ENCODE measurements at places on chromosomes 4 and X.

DNA sequence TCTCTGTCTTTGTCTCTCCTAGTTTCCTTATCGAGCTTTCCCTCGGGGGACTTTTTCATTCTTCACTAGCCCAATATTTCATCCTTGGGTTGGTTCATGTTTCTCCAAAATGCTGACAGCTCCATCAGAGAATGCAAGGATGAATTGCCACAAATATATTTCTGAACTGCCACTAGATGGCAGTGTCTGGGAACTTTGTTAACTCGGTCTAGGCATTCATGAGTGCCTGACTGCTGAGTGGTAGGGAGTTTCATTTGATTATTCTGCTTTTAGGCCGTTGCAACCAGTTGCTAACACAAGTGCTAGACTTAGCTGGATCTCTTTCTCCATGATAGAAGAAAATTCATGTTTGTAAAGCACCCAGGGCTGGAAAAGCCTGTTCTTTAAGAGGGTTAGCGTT, 73.5 kb upstream of the RAP2C start:
- peak; percentile 79 for DNase-seq

GRCh38 chr4:174657472-174657871, 135.2 kb upstream of the HPGD start:
- DNase-seq = no peak

GRCh38 chrX:23981711-23982110, 45.3 kb downstream of the KLHL15 start:
- DNase-seq = no peak

- no peak for DNase-seq
Observed at GRCh38 chrX:26138274-26138673, at the start of gene MAGEB18. TSS of gene MAGEB18 (plus strand) at chrX:26138343. CDS start at chrX:26138986, 643 bp downstream.

- DNase-seq = no peak
Observed at GRCh38 chrX:56793521-56794320, 64.7 kb downstream of the NBDY start.

DNA sequence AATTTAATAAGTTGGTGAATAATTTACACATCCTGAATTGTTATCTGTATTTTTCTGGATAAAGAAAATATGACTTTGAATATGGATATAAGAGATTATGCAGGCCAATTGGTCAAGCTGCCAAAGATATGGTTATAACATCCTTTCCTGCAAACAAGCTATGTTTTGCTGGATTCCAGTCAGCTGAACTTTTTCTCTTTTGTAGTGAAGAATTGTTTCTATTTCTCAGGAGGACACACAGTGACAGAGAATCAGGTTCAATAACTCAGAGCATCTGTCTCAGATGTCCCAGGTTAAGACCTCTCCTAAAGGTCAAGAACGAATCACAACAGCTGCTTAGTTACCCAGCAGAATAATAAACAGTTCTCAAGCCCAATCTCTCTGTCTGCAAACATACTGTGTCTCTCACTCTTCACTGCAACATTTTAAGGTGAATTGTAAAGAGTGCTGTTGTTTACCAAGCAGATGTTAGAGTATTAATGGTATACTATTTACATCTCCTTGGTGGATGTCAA, 189.5 kb upstream of the ANKRD50 start:
- no peak for DNase-seq

GRCh38 chr4:47462799-47463234, 685 bp downstream of the COMMD8 start:
- no peak for DNase-seq

DNA sequence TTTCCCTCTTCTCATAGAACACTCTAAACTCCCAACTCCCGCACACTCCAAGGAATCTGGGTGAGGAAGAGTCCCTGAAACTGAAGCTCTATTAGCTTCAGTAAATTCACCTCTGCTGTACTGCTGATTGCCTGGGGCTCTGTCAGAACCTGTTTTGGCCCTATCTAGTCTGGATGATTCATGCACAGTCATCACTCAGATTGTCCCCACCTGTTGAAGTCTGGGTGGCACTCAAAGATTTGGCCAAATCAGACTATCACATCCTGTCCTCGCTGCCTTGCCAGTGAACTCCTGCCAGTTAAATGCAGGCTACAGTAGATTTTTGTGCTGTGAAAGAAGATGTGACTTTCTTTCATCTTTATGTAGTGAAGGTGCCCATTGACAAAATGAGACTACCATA, 63.5 kb upstream of the EMCN start:
- peak; percentile 76 for DNase-seq

- DNase-seq = no peak
Observed at GRCh38 chr4:126799971-126800574, 832.7 kb upstream of the INTU start.

GRCh38 chr4:15153662-15154061, 151.4 kb downstream of the CPEB2 start:
- DNase-seq = no peak

GRCh38 chr4:81465406-81466340, 6.0 kb downstream of the RASGEF1B start:
- no peak for DNase-seq

DNA sequence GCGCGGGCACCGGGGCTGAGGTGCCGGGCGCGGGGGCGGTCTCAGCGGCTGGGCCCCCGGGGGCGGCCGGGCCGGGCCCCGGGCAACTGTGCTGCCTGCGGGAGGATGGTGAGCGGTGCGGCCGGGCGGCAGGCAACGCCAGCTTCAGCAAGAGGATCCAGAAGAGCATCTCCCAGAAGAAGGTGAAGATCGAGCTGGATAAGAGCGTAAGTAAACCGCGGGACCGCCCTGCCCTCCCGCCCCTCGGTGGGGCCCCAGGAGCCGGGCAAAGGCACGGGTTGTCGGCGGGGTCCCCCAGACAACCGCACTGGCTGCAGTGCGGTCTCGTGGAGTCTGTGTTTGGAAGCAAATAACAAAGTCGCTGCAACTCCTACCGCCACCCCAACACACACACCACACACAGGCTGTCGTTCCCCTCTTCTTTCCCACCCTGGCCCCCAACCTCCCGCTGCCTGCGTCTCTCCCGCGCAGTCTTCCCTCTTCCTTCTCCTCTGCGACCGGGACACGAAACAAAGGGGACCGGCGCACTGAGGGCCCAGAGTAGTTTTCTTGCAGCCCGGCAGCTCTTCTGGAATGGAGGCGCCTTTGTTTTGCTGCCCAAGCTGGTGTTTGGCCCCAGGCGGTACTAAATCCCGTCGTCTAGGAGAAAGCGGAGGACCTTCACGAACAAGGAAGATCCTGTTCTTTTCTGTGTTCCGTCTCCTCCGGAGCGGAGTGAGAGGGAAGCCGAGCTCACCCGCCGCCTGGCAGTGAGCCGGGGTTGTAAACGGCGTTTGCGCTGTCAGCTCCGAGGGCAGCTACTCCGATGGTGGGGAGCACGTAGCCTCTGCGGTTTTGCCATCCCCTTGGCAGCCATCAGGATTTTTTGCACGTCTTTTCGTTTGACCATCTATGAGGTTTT, 788 bp downstream of the SAP30 start:
- DNase-seq = peak; percentile 28

- no peak for DNase-seq
Observed at GRCh38 chrX:150094375-150094774, 156.1 kb upstream of the EOLA2 start.

DNA sequence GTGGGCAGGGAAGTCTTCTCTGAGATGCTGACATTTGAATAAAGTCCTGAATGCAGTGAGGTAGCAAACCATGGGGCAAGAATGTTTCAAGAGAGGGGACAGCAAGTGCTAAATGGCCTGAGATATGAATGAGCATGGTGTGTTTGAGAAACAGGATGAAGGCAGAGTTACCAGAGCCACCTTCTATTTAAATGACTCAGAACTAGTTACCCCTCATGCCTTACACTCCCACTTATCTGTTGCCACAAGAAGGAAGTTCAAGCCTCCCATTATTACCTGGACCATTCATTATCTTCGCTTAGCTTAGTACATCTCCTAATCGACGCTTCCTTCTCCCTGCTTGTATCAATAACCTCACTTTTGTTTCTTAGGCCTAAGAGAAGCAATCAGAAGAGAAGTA, 67.7 kb upstream of the STARD8 start:
- DNase-seq = no peak

GRCh38 chr4:80495865-80496264, 160.3 kb downstream of the CFAP299 start:
- no peak for DNase-seq

- no peak for DNase-seq
Observed at GRCh38 chr4:13548059-13548983, 4.0 kb upstream of the NKX3-2 start.

DNA sequence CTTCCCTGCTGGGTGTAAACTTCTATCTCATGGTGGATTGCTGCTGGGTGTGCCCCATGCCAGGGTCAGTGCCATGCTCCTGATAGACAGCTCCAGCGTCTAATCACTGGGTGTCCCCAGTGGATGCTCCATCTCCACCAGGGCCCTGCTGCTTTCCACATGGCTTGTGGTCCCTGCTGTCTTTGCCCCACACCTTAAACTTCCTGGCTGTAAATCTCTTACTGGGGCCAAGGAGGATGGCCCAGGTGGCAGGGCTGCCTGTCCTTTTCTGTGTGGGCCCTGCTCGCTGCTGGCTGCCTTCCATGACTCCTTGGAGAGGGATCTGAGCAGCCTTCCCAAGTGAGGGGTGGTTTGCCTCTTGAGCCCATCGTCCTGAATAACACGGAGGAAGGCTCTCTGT, 51.8 kb downstream of the RGS12 start:
- DNase-seq = no peak

GRCh38 chrX:131068945-131069719, 11.0 kb downstream of the ARHGAP36 start:
- DNase-seq = peak; percentile 21

- no peak for DNase-seq
Observed at GRCh38 chr4:108838451-108838850, 75.6 kb upstream of the ETNPPL start.

GRCh38 chr4:8311101-8312068, 41.8 kb downstream of the HTRA3 start:
- DNase-seq = no peak

- DNase-seq = no peak
Observed at GRCh38 chrX:40340116-40340515, 240.7 kb upstream of the ATP6AP2 start.

DNA sequence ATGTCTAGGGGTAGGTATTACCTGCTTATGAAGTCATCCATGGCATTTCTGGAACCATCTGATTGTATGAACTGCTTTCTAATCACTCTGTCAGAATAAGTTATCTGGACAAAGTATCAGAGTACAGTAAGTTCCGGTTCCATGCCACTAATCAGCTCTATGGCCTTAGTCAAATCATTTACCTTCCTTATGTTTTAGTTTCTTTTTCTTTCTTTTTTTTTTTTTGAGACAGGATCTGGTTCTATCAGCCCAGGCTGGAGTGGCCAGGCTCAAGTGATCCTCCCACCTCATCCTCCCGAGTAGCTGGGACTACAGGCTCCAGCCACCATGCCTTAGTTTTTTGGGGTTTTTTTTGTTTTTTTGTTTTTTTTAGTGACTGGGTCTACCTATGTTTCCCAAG, 11.5 kb downstream of the XIAP start:
- DNase-seq = no peak

- no peak for DNase-seq
Observed at GRCh38 chr4:151620066-151620465, 140.7 kb downstream of the GATB start.

DNA sequence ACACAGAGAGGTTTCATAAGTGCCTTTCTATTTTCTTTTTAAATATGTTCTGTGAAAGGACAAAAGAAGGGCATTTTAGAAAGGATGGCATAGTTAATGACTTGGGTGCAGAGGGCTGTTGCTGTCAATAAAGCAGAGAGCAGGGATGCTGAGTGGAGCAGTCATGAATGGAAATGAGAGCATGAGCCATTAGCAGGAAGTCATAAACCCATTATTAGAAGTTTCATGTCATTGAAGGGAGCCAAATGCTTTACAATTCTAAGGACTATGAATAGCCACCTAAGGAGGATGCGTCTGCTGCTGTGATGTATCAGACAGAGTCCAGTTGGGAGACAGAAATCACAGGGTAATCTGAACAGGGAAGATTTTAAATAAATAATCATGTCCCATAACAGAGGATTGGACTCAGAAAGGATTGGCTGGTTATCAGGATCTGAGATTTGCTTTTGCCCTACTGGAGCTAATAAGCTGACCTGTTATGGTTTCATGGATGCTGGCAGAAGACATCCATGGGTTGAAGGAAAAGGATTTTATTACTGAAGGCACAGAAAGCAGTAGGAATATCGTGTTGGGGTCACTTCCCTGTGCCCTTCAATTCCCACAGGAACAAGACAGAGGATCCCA, 47.5 kb upstream of the WDR19 start:
- DNase-seq = no peak

- DNase-seq = no peak
Observed at GRCh38 chr4:18734405-18734804, 712.9 kb upstream of the LCORL start.

DNA sequence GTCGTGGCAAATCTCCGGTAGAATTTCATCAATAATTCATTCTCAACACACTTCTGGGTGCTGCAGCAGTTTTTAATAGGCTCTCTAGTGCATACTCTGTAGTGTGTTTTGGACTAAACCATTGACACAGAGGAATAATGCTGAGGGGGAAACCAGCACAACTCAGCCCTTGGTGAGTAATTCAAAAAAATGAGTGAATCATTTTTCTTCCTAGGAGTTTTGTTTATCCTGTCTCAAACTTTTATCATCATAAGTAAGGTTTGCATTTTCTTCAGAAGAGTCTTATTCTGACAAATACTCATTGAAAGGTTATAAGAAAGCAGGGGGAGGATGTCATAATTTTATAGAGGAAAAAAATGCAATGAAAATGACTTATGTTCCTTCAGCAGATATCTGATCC, 2542.7 kb downstream of the PCDH7 start:
- DNase-seq = no peak

DNA sequence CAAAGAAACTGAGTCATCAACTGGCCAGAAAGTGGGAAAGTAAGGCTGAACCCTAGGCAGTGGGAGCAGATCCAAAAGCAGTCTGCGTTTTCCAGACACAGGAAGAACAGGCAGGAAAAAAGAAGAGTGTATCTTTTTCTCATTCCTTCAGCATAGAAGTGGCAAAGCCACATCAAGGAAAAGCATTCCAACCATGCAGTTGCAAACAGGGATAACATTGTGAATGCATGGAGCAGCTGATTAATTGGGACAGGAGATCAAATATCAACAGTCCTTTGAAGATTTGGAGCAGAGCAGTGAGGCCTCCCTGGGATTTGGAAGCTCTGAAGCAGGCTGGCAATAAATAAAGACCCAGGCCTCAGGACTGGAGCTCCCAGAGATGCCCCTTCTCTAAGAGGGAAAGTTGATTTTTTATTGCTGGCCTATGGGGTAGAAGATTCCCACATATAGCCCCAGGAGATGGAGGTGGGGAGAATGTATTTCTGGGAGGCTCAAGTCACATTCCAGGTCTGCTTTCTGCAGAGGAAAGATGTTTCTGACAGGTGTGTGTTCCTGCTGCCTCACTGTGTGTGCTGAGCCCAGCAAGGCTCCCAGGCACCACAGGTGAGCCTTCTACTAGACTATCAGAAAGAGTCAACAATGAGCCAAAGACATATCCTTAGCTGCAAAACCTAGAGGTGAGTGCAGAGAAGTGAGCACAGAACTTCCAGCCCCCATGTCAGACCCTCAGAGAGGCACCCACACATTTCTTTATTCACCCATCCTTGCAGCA, 222.5 kb downstream of the RAB28 start:
- DNase-seq = no peak

- DNase-seq = peak; percentile 30
Observed at GRCh38 chr4:184949020-184949419, 69.3 kb upstream of the HELT start.
